ENCODE measurements at places on chromosomes 4 and X. TPM values are rescaled to one million over a fixed set of nuclear protein-coding genes. Genes with fewer than 3 reads are reported as not detected.

- DNase-seq = no peak
Measured at GRCh38 chrX:134388161-134389109, 71.5 kb upstream of the HPRT1 start.

DNA sequence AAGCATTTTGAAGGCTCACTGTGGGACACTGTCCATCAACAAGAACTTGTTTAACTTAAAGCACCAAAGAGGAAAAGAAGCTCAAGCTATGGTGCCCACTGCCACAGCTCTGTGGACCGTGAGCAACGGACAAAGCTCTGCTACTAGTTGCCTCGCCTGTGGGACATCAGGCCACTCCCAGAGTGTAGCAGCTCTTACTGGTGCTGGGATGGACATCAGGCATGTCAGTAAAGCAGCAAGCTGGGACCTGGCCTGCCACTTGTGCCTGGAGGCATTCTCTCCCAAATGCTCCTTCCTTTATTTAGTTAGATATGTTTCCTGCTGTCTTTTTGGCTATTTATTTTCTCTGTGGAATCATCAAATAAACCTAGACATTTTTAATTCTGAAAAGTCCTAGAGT is 46.7 kb downstream of the TMEM154 start:
- DNase-seq = no peak

GRCh38 chr4:173333658-173334084 is 487 bp downstream of the HMGB2 start:
- peak; percentile 66 for DNase-seq

- no peak for DNase-seq
Measured at GRCh38 chr4:183356173-183356830, 34.1 kb upstream of the CLDN24 start.

DNA sequence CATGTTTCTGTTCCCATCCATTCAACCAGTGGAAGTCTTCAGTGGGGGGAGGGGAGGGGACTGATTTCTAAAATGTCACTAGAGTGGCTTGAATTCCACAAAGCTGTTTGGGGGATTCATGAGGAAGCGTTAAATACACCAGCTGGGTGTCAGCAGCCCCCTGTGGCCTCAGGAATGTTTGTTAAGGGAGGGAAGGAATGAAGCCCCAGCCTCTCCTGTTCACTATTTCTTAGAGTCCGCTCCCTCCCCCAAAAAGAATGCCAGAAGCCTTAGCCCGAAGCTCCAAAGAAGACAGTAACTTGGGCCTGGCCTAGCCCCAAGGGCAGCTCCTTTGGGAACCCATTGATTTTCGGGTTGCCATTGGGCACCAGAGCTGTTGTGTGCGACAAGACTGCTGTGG is 3.3 kb downstream of the SHROOM2 start:
- DNase-seq = peak; percentile 68

- peak; percentile 68 for DNase-seq
Measured at GRCh38 chrX:49171752-49172279, at the start of gene PLP2. Gene PLP2 (plus strand): TSS chrX:49171898. CDS start chrX:49172001, 103 bp downstream.

GC gene
- not detected for total RNA-seq

SPARCL1 gene
- 0.81 TPM for total RNA-seq

GRCh38 chr4:94714365-94715160 is 43.2 kb upstream of the BMPR1B start:
- DNase-seq = no peak

SPIN2B gene
- total RNA-seq = 7.7 TPM

GRCh38 chrX:37846934-37847732 is at the start of gene DYNLT3:
Gene DYNLT3 (minus strand): TSS chrX:37847571. CDS start chrX:37847510, 61 bp downstream.
- peak; percentile 77 for DNase-seq

DNA sequence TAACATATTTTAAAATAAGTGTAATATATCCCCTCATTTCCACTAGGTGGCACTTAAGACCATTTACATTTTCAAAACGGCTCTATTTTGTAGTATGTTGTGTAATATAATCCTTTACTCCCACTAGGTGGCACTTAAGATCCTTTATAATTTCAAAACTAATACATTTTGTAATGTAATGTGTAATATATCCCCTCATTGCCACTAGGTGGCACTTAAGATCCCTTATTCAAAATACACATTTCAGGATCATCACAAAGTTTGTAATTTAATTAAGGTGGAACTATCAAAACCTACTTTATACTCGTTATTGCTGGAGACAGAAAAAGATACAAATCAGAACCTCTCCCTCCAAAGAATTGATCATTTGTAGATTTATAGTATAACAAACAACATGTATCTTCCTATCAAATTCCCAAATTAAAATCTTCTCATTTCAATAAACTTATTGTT is 132.5 kb downstream of the ARHGAP6 start:
- DNase-seq = peak; percentile 28

Measured in H7 (cell line).